Stimulated activated CD4-positive, alpha-beta T cell treated with anti-CD3 and anti-CD28 coated beads, TNF-alpha, amount 100 ng/mL, for 1 hour (primary cell): ENCODE measurements at places on chromosomes 3 and 15.

GRCh38 chr15:39595338-39596221 is 14.7 kb downstream of the THBS1 start:
- DNase-seq: no peak

- no peak for DNase-seq
Measured at GRCh38 chr3:46894256-46894655, 16.7 kb downstream of the PTH1R start.

- DNase-seq: no peak
Measured at GRCh38 chr15:90343302-90343790, 8.7 kb upstream of the ZNF774 start.

GRCh38 chr3:4827767-4828166 is 151.5 kb upstream of the BHLHE40 start:
- no peak for DNase-seq

DNA sequence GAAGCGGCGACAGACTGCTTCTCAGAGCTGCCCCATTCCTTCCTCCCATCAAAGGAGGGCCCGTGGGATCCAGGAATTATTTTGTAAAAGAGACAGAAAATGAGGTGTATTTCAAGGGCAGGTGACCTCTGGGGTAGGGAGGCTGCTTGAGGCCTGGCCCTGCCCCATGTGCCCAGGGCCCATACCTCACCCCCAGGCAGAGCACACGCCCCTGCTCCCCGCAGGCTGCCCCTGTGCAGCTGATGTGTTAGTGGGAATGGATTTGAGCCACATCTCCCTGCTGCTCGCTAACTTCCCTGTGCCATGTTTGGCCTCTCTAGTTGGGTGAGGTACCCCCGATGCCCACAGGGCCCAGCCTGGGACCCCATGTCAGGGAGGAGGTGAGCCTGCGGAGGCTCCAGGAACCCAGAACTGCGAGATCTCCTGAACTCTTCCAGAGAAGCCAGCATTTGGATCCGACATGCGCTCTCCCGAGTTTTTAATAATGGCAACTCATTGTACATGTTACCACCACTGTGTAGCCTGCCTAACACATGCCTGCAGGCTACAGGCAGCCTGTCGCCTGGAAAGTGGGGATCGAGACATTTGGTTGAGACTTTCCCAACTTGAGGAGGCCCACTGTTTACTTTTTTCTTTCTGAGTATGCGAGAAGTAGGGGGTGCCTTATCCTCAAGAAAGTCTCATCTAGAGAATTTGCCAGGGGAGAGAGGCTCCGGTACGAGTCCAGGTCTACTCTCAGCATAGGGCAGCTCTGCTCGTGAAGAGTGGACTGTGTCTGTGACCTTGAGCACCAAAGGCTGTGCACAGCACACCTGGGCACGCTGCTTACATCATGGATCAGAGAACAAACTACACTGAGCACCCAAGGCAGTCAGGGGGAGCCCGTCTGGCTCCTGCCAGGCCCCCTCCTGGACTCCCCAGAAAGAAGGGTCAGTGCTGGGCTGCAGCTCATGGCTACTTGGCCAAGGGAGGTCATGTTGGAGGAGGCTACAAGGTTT is 36.1 kb downstream of the PCSK6 start:
- no peak for DNase-seq

- no peak for DNase-seq
Measured at GRCh38 chr3:196431181-196432136, 768 bp downstream of the UBXN7 start.

DNA sequence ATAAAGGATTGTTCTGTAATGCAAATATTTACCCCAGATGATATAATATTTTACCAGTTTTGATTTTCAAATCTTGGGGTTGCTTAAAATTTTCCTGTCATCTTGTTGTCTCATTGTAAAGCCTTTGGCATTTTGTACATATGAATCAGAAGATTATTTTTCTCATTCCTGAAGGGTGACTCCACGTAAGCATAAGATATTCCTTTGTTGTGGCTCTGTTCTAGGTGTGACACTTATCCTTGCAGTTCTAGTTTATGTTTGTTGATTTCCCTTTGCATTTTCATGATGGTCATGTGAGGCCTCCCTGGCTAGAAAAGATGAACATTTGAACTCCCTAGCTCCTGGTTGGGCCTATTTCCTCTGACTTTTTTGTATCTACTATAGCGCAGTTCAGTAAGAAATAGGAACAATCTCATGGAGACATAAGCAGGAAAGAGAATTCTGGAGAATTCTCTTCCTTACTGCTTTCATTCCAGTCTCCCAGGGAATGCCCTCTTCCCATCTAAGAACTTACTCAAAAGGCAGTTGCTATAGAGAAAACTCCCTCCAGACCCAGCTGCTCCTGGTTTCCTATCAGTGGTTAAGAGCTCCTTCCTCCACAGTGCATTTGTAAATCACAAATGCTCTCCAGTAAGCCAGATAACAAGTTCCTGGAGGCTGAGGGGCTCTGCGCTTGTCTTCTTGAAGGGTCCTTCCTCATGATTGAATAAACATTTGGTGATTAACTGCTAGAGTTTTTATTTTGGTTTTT is 124.7 kb downstream of the WNT5A start:
- DNase-seq: no peak

- no peak for DNase-seq
Measured at GRCh38 chr3:144039661-144040060, 68.0 kb downstream of the DIPK2A start.

- no peak for DNase-seq
Measured at GRCh38 chr15:52551762-52552161, 17.1 kb downstream of the ARPP19 start.

DNA sequence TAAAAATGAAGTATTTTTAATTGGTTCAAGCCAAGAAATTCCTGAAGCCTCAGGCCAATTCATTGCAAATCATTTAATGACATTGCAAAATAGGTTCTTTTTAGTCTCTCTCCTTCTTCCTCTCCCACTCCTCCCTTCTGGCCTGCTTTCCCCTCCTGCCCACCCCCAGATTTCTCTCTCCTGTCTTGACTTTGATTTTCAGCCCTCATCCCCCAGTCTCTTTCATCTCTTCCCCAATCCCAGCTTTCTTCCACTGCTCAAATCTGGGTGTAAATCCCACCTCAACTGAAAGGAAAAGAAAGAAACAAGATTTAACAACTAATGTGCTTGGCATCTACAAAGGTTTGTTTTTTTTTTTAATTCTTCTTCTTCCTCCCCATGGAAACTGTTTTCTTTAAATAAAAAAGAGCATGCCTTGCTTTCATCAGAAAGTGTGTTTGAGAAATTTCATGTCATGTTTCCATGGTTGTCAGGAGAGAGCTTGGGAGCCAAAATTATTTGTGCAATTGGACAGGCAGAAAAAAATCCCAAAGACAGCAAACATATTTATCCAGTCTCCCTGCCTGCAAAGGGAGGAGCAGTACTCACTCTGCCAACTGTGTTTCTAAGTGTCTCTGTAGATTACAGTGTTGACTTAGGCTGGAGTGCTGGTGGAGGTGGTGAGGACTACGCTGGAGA is 50.4 kb downstream of the BOC start:
- DNase-seq: no peak

- DNase-seq: no peak
Measured at GRCh38 chr15:71252044-71252739, 136.9 kb downstream of the THSD4 start.

GRCh38 chr15:87118435-87118834 is 1038.8 kb downstream of the AGBL1 start:
- no peak for DNase-seq

- DNase-seq: no peak
Measured at GRCh38 chr3:155334914-155335723, 41.6 kb upstream of the STRIT1 start.
